ENCODE measurements at places on chromosomes 7 and 10.

DNA sequence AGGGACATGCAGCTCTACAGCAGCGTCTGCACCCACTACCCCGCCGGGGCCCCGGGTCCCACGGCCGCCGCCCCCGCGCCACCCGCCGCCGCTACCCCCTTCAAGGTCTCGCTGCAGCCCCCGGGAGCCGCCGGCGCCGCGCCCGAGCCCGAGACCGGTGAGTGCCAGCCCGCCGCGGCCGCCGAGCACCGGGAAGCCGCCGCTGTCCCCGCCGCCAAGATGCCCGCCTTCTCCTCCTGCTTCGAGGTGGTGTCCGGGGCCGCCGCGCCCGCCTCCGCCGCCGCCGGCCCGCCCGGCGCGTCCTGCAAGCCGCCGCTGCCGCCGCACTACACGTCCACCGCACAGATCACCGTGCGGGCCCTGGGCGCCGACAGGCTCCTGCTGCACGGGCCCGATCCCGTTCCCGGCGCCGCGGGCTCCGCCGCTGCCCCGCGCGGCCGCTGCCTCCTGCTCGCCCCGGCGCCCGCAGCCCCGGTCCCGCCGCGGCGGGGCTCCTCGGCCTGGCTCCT is 631 bp downstream of the OTUD1 start:
- peak overlapping the region; percentile 92 for H3K4me3 ChIP-seq
- H3K27me3 ChIP-seq, result no peaks in the 10 kb centered on the region
- no peak overlapping the region for H3K27ac ChIP-seq
- peaks cover 44% of the 10 kb centered on the region for H3K4me1 ChIP-seq
- no peak for DNase-seq

GRCh38 chr7:46970476-46970875 is 611.4 kb downstream of the TNS3 start:
- H3K4me1 ChIP-seq, result no peaks in the 10 kb centered on the region
- H3K4me3 ChIP-seq, result no peak overlapping the region
- DNase-seq, result no peak
- H3K27me3 ChIP-seq, result no peaks in the 10 kb centered on the region

GRCh38 chr7:91243591-91244301 is 20.5 kb upstream of the FZD1 start:
- no peaks in the 10 kb centered on the region for H3K36me3 ChIP-seq
- no peak overlapping the region for H3K4me3 ChIP-seq
- H3K27me3 ChIP-seq, result peaks cover 4% of the 10 kb centered on the region
- no peak overlapping the region for H3K27ac ChIP-seq
- DNase-seq, result no peak

GRCh38 chr10:34224639-34225038 is 590.5 kb downstream of the PARD3 start:
- H3K4me1 ChIP-seq, result peaks cover 8% of the 10 kb centered on the region
- no peak overlapping the region for H3K27ac ChIP-seq
- no peaks in the 10 kb centered on the region for H3K36me3 ChIP-seq
- peaks cover 2% of the 10 kb centered on the region for H3K27me3 ChIP-seq
- DNase-seq, result no peak
- H3K4me3 ChIP-seq, result no peak overlapping the region

GRCh38 chr7:69652947-69653701 is 54.8 kb downstream of the AUTS2 start:
- H3K27me3 ChIP-seq, result no peaks in the 10 kb centered on the region
- H3K36me3 ChIP-seq, result no peaks in the 10 kb centered on the region
- no peak for DNase-seq
- H3K4me3 ChIP-seq, result no peak overlapping the region
- H3K4me1 ChIP-seq, result no peaks in the 10 kb centered on the region
- no peak overlapping the region for H3K27ac ChIP-seq

- H3K27ac ChIP-seq, result no peak overlapping the region
- no peaks in the 10 kb centered on the region for H3K27me3 ChIP-seq
- peaks cover 56% of the 10 kb centered on the region for H3K4me1 ChIP-seq
- peaks cover 72% of the 10 kb centered on the region for H3K36me3 ChIP-seq
- DNase-seq, result no peak
- H3K4me3 ChIP-seq, result no peak overlapping the region
Observed at GRCh38 chr7:92723943-92724342, 112.4 kb downstream of the CDK6 start.

- H3K4me3 ChIP-seq, result no peak overlapping the region
- no peaks in the 10 kb centered on the region for H3K36me3 ChIP-seq
- peaks cover 23% of the 10 kb centered on the region for H3K4me1 ChIP-seq
- no peak for DNase-seq
Observed at GRCh38 chr10:28256776-28257175, 46.1 kb downstream of the MPP7 start.

GRCh38 chr10:109737626-109738025 is 185.7 kb downstream of the XPNPEP1 start:
- no peak overlapping the region for H3K4me3 ChIP-seq
- no peak overlapping the region for H3K27ac ChIP-seq
- H3K27me3 ChIP-seq, result peaks cover 6% of the 10 kb centered on the region
- no peaks in the 10 kb centered on the region for H3K4me1 ChIP-seq
- no peak for DNase-seq

DNA sequence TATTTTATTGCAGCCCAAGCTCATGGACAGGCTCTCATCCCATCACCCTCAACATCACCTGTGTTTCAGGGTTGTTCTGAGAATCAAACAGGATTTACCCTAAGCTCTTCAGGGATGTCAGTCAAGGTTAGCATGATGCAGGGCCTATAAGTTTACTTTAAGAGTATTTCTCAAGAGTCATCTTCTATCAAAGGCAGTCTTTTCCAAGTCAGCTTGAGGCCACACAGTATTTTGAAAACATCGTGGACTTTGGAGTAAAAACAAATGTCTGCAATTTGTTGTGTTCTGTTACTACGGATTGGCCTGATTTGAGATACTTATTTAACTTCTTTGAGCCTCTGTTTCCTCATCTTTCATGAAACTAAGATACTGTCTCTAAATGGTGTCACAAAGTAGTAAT is 42.0 kb upstream of the NRP1 start:
- no peaks in the 10 kb centered on the region for H3K36me3 ChIP-seq
- H3K27me3 ChIP-seq, result peaks cover 6% of the 10 kb centered on the region
- no peak overlapping the region for H3K27ac ChIP-seq

- no peaks in the 10 kb centered on the region for H3K36me3 ChIP-seq
- peaks cover 2% of the 10 kb centered on the region for H3K27me3 ChIP-seq
- H3K4me1 ChIP-seq, result peaks cover 5% of the 10 kb centered on the region
- no peak overlapping the region for H3K4me3 ChIP-seq
- no peak overlapping the region for H3K27ac ChIP-seq
Observed at GRCh38 chr7:55641273-55641691, 69.0 kb upstream of the VOPP1 start.

GRCh38 chr7:46835556-46835955 is 746.4 kb downstream of the TNS3 start:
- H3K4me1 ChIP-seq, result no peaks in the 10 kb centered on the region
- H3K4me3 ChIP-seq, result no peak overlapping the region
- no peak overlapping the region for H3K27ac ChIP-seq

- no peak overlapping the region for H3K4me3 ChIP-seq
- peaks cover 9% of the 10 kb centered on the region for H3K36me3 ChIP-seq
- no peak for DNase-seq
- no peaks in the 10 kb centered on the region for H3K27me3 ChIP-seq
Observed at GRCh38 chr7:140883378-140883777, 41.4 kb downstream of the BRAF start.

DNA sequence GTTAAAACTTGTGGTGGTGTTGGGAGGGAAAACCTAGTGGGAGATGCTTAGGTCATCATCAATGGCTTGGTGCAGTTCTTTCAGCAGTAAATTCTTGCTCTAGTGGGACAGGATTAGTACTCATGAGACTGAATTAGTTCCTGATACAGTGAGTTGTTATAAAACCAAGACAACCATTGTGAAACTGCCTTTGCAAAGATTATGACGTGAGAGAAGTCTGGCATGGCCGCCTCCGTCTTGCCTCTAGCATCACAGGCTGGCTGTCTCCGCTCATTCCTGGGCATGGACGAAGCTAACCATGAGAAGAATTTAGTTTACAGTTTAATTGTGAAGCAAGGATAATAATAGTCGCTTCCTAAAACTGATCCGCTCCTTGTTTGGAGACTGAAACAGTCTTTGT is 186.4 kb downstream of the KIF20B start:
- H3K36me3 ChIP-seq, result no peaks in the 10 kb centered on the region
- H3K4me3 ChIP-seq, result no peak overlapping the region
- peak overlapping the region; percentile 36 for H3K27ac ChIP-seq
- DNase-seq, result no peak

- DNase-seq, result no peak
- peaks cover 2% of the 10 kb centered on the region for H3K4me1 ChIP-seq
- H3K27me3 ChIP-seq, result no peaks in the 10 kb centered on the region
- H3K36me3 ChIP-seq, result peaks cover 12% of the 10 kb centered on the region
Observed at GRCh38 chr7:77904252-77904651, 105.7 kb downstream of the PHTF2 start.

GRCh38 chr7:74417419-74417971 is 36.2 kb upstream of the GTF2IRD1 start:
- H3K36me3 ChIP-seq, result no peaks in the 10 kb centered on the region
- DNase-seq, result peak; percentile 59
- H3K27me3 ChIP-seq, result peaks cover 2% of the 10 kb centered on the region
- H3K4me3 ChIP-seq, result no peak overlapping the region

DNA sequence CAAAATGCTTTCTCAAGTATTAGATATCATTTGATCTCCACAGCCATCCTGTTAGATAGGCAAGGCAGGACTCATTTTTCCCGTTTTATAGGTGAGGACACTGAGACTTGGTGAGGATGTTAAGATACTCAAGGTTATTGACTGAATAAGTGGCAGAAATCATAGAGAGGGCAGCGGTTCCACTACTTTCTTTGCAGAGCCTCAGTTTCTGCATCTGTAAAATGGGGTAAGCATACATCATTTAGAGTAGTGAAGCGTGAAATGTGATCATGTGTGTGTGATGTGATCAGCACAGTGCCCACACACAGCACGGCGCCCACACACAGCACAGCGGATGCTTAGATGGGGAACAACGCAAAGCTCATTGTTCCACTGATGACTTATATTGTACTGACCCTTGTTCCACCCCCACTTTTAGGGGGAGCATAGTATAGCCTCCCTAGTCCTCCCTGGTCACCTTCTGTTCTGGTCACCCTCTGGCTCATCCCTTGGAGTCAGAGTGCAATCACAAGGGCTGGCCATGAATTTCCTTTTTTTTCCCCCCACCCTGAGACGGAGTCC is 10.5 kb downstream of the UBTD1 start:
- H3K27me3 ChIP-seq, result no peaks in the 10 kb centered on the region
- H3K36me3 ChIP-seq, result no peaks in the 10 kb centered on the region
- peaks cover 3% of the 10 kb centered on the region for H3K4me1 ChIP-seq
- DNase-seq, result no peak
- no peak overlapping the region for H3K27ac ChIP-seq

All from activated naive CD8-positive, alpha-beta T cell treated with anti-CD3 and anti-CD28 coated beads, Interleukin-2, amount 50 U/mL, for 24 hours (primary cell).